ENCODE measurements at places on chromosomes 16 and 17.

DNA sequence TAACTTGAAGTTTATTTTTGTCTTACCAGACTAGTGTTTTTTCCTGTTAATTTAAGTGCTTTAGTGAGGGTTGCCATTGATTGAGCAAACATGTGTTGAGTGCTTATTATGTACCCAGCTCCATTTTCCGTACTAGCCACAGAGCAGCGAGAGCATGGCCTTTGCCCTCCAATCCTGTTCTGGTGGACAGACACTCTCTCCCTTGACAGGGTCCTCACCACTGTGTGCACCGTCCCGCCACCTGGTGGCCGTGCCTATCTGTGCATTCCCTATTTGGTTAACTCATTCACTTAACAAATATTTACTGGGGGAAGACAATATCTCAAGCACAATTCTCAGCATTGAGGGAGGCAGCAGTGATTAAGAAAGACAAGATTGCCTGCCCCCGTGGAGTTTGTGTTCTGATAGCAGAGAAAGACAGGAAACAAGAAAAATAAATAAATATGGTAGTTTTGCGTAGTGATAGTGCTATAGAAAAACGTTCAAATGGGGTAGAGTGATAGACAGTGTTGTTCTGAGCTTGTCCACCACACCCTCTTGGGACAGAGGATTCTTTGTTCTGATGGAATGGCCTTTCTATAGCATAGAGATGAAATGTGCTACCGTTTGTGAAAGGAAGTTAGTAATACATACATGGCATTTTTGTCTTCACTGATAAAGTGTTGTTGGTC, 13.0 kb downstream of the CDH13 start:
- no peak for DNase-seq

GRCh38 chr17:29243792-29244191, 2.9 kb upstream of the CRYBA1 start:
- DNase-seq = no peak

- DNase-seq = no peak
Measured at GRCh38 chr16:89401641-89402445, 88.5 kb downstream of the ANKRD11 start.

DNA sequence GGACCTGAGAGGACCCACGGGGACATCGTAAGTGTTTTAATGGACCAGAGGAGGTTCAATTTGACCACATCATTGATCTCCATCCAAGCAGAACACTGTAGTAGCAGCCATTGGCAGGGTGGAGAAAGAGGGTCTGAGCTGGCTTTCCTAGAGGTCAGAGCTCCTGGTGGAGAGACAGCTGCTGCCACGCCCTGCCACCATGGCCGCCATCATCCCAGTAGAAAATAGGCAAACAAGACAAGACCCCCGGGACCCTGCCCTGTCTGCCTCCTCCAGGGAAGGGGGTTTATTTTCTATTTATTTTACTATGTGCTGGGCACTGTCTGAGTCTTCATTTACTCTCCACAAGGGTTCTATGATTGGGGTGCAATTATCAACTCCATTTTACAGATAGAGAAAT, 11.4 kb upstream of the ITGA3 start:
- DNase-seq = no peak

GRCh38 chr16:69307091-69307490, 4.1 kb upstream of the VPS4A start:
- DNase-seq = no peak

DNA sequence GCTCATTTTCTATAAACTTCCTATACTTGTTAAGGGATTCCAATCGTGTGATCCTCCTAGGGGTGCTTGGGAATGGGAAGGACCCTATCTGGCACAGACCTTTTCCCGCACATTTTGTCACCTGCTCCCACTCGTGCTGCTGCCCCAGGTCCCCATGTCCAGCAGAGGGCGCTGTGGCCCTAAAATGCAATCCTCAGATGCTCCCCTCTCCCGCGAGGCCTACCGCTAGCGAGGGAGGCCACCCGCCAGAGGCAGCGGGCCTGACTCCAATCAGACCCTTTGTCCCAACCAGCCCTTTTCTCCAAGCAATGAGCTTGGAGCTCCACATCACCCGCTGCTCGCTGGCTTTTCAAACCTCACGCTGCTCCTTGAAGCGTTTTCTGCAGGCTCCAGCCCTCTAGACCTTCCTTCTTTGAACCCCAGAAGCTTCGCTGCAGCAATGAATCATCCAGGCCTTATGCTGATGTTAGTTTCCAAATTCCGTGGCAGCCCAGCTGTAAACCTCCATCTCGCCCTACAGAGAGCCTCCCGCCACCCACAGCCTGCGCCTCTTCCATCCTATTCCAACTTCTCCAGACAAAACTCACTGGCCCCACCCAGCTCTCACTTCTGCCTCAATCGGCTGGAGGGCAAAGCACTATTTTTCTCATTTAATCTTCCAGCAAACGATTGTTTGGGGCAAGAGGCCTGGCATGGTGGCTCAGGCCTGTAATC, 23.6 kb upstream of the FZD2 start:
- DNase-seq = peak; percentile 76

DNA sequence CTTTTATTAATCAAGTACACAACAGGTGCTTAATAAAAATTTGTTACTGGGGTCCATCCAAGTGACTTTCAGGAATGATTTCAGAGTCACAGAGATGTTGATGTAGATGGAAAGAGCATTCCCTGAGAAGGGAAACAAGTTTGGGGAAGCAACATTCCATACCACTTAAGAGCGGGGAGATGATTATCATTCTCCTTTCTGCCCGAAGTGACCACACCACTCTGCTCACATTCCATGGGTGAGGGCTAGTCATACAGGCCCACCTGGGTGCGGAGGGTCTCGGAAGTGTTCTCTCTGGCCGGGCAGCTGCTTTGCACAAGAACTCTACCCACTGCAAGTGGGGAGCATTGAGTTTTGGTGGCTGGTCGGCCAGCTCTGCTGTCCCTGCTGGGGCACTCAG, 231.4 kb downstream of the SNX29 start:
- DNase-seq = no peak

DNA sequence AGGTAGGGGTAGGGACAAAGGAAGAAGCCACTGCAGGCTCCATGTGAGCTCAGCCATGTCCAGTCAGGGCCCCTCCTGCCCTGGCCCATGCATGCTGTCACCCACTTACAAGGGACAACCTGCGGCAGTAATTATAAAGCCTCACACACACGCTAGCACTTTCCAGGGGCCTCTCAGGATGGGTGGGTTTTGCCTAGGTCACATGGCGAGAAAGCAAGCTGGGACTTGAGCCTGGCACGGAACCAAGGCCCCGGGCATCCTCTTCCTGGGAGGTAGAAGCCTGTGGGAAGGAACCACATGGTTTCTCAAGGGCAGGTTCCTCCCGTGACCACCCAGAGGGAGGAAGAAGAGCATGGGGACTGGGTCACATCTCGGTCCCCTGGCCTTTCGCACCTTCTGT, 7.0 kb downstream of the ZNF319 start:
- no peak for DNase-seq

- DNase-seq = no peak
Measured at GRCh38 chr17:921161-921560, 58.4 kb downstream of the NXN start.

GRCh38 chr16:81940781-81941560, 70.3 kb downstream of the SDR42E1 start:
- DNase-seq = no peak

GRCh38 chr17:721540-721937, 6.9 kb upstream of the VPS53 start:
- DNase-seq = no peak

DNA sequence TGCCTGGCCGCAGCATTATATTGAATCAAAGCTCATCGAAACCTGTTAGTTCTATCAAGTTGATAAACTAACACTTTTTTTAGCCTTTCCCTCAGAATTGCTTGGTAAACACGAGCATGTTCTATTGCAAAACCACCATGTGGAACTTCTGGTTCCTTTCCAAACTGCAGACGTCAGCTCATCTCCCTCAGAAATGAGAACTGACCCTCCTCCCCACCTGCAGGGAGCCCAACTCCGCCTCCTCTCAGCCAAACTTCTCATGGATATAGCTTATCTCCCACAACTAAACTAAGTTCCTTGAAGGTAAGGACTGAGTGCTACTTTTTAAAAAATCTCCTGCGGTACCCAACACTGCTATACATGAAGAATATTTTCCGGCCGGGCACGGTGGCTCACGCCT, 6.7 kb downstream of the SHMT1 start:
- no peak for DNase-seq

Measured in T follicular helper cell (primary cell).